Kidney (tissue), 22 donors: ENCODE measurements at places on chromosomes 3 and 15. TPM values are rescaled to one million over a fixed set of nuclear protein-coding genes. Genes with fewer than 3 reads are reported as not detected.

TGM5 gene
- total RNA-seq: not detected

GPR171 gene
- total RNA-seq: 4.9 TPM

ZNF80 gene
- 0.28 TPM for total RNA-seq

DNA sequence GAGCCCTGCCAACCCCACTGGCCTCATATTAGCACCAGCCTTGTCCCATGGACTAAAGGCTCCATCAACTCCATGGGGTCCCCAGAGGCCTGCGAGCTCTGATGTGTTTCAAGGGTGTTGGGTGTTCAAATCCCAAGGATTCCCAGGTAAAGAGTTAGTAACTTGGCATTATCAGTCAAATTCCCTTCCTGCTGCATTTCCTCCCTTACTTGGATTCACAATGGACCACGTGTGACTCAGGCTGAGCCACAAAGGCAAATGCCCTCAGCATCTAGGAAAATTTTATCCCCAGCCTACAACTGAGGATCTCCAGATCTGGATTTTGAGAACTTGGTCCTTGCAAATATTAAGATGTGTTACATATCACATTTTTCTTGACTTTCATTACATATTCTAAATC lies 58.8 kb downstream of the GADL1 start:
- H3K4me1 ChIP-seq: no peaks in the 10 kb centered on the region
- no peak for DNase-seq
- H3K27me3 ChIP-seq: no peaks in the 10 kb centered on the region
- H3K4me3 ChIP-seq: no peak overlapping the region
- no peaks in the 10 kb centered on the region for H3K36me3 ChIP-seq
